ENCODE measurements at places on chromosomes 1 and 21.

- DNase-seq: no peak
Observed at GRCh38 chr1:230759369-230760065, 12.3 kb downstream of the CAPN9 start.

DNA sequence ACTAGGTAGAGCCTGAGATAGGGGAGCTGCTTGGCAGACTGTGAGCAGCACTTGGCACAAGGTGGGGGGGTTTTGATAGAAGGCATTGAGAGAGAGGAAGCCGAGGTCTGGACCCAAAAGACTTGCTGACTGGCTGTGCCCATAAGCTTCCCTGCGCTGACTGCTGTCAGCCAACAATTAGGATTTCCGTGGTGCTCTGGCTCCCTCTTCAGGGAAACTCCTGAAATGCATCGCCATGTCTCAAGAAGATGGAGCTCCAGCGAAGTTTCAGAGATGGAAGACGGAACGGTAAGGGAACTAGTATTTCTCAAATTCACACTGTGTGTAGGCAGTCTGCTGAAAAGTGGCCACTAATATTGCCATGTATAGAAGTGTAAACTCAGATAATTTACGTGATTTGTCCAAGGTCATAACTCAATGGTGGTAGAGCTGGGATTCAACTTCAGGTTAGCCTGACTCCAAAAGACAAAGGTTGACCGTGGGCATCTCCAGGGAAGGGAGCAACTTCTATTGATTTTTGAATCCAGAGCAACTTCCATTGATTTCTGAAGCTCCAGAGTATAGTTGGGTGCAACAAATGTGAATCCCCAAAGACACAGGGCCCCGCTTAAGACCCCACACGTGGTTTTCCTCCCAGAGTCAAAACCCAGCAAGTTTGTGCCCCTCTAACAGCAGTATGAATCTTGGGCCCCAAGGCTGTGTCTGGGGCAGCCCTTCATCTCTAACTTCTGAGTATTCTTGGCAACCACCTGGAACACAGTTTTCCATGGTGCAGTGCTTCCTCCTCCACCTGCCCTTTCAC lies 44.5 kb upstream of the CRNN start:
- peak; percentile 73 for DNase-seq

GRCh38 chr1:150144606-150145005 lies 5.1 kb upstream of the PLEKHO1 start:
- DNase-seq: no peak

GRCh38 chr1:66752671-66753371 lies 562 bp downstream of the DYNLT5 start:
- no peak for DNase-seq

DNA sequence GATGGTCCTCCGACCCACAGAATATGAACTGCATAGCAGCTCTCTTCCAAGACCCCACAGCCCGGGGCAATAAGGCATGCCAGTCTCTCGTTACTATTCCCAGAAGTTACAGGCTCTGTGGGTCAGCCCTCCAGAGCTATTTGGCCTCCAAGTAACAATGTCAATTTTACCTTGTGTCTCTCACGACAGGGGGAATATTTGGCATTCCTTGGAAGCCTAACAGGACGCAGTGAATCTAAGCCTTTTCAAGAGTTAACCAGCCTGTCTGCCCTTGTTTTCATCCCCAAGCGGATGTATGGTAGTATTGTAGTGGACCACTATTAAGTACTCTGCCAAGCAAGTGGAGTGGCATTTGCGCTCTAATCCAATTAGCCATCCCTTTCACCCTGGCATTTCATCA lies 24.4 kb upstream of the GNG4 start:
- no peak for DNase-seq
